ENCODE measurements at places on chromosomes 3 and 15.
A peak's percentile ranks its signal among the peaks of the same experiment; 100 is the strongest.

GRCh38 chr15:42577514-42578031 is 2.2 kb downstream of the STARD9 start:
- peaks cover 9% of the 10 kb centered on the region for H3K27me3 ChIP-seq
- H3K27ac ChIP-seq = no peak overlapping the region
- H3K4me3 ChIP-seq = no peak overlapping the region
- no peak for DNase-seq
- peaks cover 3% of the 10 kb centered on the region for H3K36me3 ChIP-seq

- H3K4me3 ChIP-seq = no peak overlapping the region
- peaks cover 26% of the 10 kb centered on the region for H3K27me3 ChIP-seq
- no peaks in the 10 kb centered on the region for H3K4me1 ChIP-seq
- H3K27ac ChIP-seq = no peak overlapping the region
These were observed 54.5 kb downstream of the UACA start for GRCh38 chr15:70708839-70709238.

- no peaks in the 10 kb centered on the region for H3K27me3 ChIP-seq
- H3K4me1 ChIP-seq = peaks cover 12% of the 10 kb centered on the region
- DNase-seq = no peak
These were observed 19.7 kb downstream of the SSR3 start for GRCh38 chr3:156535162-156535627.

DNA sequence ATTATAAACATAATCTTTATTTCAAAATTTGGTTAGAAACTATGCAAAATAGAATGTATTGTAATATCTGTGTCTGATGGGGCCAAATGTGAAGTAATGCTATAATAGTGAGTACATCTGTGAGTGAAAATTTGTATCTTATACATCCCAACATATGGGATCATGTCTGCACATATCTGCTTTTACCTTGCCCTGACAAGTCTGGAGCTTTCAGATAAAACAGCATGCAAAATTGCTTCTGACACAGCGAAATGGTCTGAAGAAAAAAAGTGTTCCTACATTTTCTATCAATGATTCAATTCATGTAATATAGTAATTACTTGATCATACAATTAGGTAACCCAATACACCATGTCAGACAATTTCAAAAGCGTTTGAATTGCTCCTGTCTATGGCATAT is 58.1 kb upstream of the P3H2 start:
- H3K27me3 ChIP-seq = peaks cover 13% of the 10 kb centered on the region
- H3K27ac ChIP-seq = no peak overlapping the region
- no peaks in the 10 kb centered on the region for H3K36me3 ChIP-seq
- DNase-seq = no peak
- H3K4me1 ChIP-seq = peaks cover 2% of the 10 kb centered on the region
- no peak overlapping the region for H3K4me3 ChIP-seq

- DNase-seq = no peak
- no peaks in the 10 kb centered on the region for H3K36me3 ChIP-seq
- H3K4me1 ChIP-seq = peaks cover 20% of the 10 kb centered on the region
These were observed 50.6 kb upstream of the TBC1D23 start for GRCh38 chr3:100209948-100210771.

DNA sequence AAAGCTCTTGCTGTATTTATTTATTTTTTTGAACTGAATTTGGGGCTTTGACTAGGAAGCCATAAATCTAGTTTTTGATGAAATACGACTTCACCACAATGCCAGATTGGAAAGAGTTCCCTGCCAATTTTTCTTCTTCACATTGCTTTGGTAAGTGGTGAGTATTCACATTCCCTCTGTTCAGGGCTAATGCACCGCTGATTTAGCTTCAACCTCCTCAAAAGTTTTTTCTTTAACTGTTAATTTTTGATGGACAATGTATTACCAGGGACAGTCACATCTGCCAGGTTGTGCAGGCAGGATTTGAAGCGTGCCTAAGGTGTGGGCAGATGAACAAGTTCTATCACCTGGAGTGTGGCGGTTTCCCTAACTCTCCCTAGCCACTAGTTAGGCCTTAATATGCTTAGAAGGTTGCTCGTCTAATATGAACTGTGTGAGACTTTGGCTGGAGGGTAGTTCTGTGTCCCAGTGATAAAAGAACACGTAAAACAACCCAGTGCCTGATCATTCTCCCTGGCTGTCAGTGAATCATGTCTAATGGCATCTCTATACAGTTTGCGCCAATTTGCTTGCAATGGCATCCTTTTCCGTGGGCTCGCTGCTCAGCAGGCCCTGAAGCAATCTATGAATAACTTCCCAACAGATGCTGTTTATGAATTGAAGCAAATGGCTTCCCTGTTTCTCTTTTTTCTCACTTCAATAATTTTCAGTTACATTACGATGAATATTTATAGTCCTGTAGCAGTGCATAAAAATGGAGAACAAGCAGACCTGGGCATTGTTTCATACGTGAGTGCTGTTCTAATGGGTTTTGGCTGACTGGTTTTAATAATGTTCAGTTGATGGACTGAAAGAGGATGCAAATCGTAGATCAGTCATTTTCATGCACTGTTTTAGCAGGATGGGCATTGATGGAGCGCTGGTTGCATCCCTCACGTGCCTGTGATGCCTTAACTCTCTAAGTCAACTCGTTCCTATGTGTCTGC is 243.2 kb upstream of the SUCLG2 start:
- no peak overlapping the region for H3K4me3 ChIP-seq
- peaks cover 4% of the 10 kb centered on the region for H3K4me1 ChIP-seq
- H3K27ac ChIP-seq = no peak overlapping the region
- no peaks in the 10 kb centered on the region for H3K36me3 ChIP-seq

DNA sequence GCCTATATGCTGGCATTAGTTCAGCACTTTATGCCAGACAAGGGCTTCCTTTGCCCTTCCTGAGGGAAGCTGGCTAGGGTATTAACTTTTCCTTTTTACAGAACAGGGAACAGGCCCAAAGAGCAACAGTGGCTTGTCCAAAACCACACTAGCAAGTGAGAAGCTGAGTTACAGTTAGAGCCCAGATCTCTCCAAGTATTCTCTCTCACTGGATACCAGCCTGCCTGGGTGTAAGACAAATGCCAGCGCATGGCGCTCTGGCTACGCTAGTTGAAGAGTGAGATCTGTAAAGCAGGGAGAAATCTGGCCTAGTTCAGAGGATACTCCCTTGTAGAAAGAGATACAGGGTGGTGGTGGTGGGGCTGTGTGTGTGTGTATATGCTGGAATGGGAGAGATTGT is 38.4 kb downstream of the RAB11A start:
- H3K36me3 ChIP-seq = peaks cover 51% of the 10 kb centered on the region
- no peak overlapping the region for H3K4me3 ChIP-seq
- H3K27ac ChIP-seq = no peak overlapping the region
- H3K4me1 ChIP-seq = no peaks in the 10 kb centered on the region

DNA sequence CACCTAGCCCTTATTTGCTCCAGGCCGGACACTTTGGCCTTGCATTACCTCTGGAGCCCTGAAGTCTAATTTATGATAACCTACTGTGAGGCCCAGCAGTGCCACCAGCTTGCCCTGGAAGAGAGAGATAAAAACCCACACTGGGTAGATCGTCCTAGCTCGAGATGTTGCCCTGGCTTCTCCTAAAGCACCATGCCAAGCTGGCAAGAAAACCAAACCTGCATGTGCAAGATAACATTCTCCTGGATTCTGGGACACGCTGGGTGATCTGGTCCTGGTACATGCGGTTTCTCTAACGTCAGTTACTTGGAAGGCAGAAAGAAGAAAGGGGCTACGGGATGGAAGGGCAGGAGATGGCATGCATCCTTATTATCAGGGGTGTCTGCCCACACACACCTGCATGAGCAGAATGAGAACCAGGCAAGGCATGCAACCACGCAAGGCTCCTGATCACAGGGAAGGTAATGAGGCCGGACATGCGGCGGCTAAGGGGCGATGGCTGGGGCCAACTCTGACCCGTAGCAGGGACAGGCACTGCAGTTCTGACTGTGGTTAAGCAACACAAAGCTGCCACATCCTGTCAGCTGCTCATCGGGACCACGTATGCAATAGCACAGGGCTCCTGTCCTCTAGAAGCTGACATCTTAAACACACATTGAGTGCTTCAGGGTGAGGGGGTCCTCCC is 73.0 kb downstream of the OXNAD1 start:
- peak overlapping the region; percentile 88 for H3K27ac ChIP-seq
- peak overlapping the region; percentile 23 for H3K4me3 ChIP-seq
- DNase-seq = peak; percentile 50
- peaks cover 71% of the 10 kb centered on the region for H3K4me1 ChIP-seq
- H3K36me3 ChIP-seq = peaks cover 79% of the 10 kb centered on the region

- H3K27me3 ChIP-seq = no peaks in the 10 kb centered on the region
- no peak overlapping the region for H3K4me3 ChIP-seq
- DNase-seq = no peak
- peaks cover 70% of the 10 kb centered on the region for H3K36me3 ChIP-seq
These were observed 22.9 kb downstream of the EXOG start for GRCh38 chr3:38519000-38519399.

GRCh38 chr15:101407439-101407838 is 82.1 kb downstream of the PCSK6 start:
- H3K36me3 ChIP-seq = no peaks in the 10 kb centered on the region
- DNase-seq = no peak
- peaks cover 8% of the 10 kb centered on the region for H3K27me3 ChIP-seq
- H3K27ac ChIP-seq = no peak overlapping the region

- peaks cover 33% of the 10 kb centered on the region for H3K4me1 ChIP-seq
- H3K4me3 ChIP-seq = peak overlapping the region; percentile 71
- H3K36me3 ChIP-seq = peaks cover 29% of the 10 kb centered on the region
These were observed 12.1 kb downstream of the VPS18 start for GRCh38 chr15:40906091-40906990.

DNA sequence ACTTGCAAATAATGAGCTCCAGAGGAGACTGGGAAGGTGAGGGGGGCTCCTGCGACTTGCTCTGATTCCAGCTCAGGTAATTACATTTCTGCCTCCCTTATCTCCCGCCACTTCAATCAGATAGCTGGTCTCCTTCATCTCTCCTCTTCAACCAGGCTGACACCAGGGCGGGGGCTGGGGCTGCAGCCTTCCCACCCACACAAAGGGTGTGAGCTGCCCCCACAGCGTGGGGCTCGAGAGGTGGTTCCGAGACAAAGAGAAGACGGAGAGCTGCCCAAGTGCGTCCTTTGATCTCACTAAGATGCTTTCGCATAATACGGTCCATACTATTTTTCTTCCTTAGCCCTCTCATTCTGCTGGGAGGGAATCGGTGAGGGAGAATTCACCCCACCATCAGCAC is 139.7 kb downstream of the NSMCE3 start:
- H3K36me3 ChIP-seq = no peaks in the 10 kb centered on the region
- H3K27me3 ChIP-seq = peaks cover 16% of the 10 kb centered on the region
- H3K27ac ChIP-seq = no peak overlapping the region
- H3K4me1 ChIP-seq = peaks cover 3% of the 10 kb centered on the region
- DNase-seq = no peak

GRCh38 chr3:50155891-50156290 is 767 bp downstream of the SEMA3F start:
- no peak for DNase-seq
- no peak overlapping the region for H3K27ac ChIP-seq
- no peaks in the 10 kb centered on the region for H3K36me3 ChIP-seq
- H3K4me3 ChIP-seq = peak overlapping the region; percentile 57
- peaks cover 9% of the 10 kb centered on the region for H3K4me1 ChIP-seq
- peaks cover 44% of the 10 kb centered on the region for H3K27me3 ChIP-seq

- H3K27me3 ChIP-seq = no peaks in the 10 kb centered on the region
- no peak overlapping the region for H3K27ac ChIP-seq
- H3K36me3 ChIP-seq = no peaks in the 10 kb centered on the region
- DNase-seq = no peak
These were observed 54.0 kb upstream of the TMEM108 start for GRCh38 chr3:132984181-132984580.

- H3K4me3 ChIP-seq = no peak overlapping the region
- no peaks in the 10 kb centered on the region for H3K4me1 ChIP-seq
- H3K27ac ChIP-seq = no peak overlapping the region
- DNase-seq = no peak
- no peaks in the 10 kb centered on the region for H3K36me3 ChIP-seq
These were observed 27.6 kb upstream of the BDH1 start for GRCh38 chr3:197583371-197583770.

DNA sequence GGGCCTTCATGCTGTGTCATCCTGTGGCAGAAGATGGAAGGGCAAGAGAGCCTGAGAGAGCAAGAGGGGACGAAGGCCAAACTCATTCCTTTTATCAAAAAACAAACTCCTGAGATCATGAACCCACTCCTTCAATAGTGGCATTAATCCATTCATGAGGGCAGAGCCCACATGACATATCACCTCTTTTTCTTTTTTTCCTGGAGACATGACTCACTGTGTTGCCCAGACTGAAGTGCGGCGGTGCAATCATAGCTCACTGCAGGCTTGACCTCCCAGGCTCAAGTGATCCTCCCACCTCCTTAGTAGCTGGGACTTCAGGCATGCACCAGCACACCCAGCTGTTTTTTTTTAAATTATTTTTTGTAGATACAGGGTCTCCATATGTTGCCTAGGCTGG is 92.0 kb upstream of the RNU6-1 start:
- H3K27me3 ChIP-seq = peaks cover 7% of the 10 kb centered on the region
- no peaks in the 10 kb centered on the region for H3K4me1 ChIP-seq
- no peak overlapping the region for H3K27ac ChIP-seq
- H3K36me3 ChIP-seq = no peaks in the 10 kb centered on the region
- H3K4me3 ChIP-seq = no peak overlapping the region

DNA sequence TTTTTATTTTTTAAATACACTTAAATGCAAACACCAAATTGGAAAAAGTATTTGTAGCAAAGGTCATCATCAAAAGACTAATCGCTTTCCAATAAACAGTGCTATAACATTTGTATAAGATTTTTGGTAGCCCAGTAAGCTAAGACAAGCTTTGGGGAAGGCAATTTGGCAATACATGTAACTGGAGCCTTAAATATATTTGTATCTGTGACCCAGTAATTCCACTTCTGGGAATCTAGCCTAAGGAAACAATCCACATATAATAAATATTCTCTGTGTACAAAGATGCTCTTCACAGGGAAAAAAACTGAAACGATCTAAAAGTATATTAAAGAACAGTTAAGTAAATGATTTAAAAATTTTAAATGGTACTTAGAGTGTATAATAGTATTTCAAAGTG is 65.5 kb upstream of the TJP1 start:
- no peak for DNase-seq
- no peak overlapping the region for H3K27ac ChIP-seq
- no peaks in the 10 kb centered on the region for H3K36me3 ChIP-seq
- H3K27me3 ChIP-seq = peaks cover 51% of the 10 kb centered on the region
- H3K4me1 ChIP-seq = no peaks in the 10 kb centered on the region

Data from activated T-cell treated with anti-CD3 and anti-CD28 coated beads, Interleukin-2, amount 50 U/mL, for 24 hours (primary cell).